ENCODE measurements at places on chromosomes 7 and 10.

GRCh38 chr10:85008488-85009184 is 680.2 kb downstream of the CCSER2 start:
- no peak for DNase-seq

- DNase-seq: no peak
Observed at GRCh38 chr10:4885162-4885561, 59.2 kb downstream of the AKR1E2 start.

DNA sequence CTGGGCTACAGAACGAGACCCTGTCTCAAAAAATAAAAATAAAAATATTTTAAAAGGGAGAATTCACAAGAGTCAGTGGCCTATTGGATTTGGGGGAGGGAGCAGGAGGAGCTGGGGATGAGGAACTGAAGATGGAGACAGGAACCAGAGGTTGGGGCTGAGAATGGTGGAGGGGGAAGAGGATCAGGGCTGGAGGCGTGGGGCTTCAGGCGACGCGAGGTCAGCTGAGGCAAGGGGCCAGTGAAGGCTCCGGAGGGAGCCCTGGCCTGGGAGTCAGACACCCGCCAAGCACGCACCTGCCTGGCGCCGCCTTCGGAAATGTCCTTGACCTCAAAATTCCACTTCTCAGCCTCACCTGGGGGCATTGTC is 671 bp upstream of the CLEC2L start:
- no peak for DNase-seq

DNA sequence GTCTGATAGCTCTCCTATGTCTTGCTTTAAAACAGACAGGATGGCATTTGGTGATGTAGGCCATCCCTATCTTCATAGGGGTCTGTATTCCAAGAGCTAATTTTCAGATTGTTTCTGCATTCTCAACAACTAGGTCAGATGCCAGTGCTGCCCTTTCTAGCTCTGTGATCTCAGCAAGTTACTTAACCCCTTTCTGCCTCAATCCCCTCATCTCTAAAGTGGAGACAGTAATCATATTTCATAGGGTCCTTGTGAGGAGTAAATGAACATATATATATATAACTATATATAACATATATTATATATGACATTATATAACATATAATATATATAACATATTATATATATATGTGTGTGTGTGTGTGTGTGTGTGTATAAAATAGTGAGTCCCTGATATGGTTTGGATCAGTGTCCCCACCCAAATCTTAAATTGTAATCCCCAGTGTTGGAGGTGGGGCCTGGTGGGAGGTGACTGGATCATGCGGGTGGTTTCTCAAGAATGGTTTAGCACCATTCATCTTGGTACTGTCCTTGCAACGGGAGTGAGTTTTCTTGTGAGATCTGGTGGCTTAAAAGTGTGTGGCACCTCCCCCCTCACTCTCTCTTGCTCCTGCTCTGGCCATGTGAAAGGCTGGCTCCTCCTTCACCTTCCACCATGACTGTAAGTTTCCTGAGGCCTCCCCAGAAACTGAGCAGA is 45.2 kb downstream of the HIPK2 start:
- no peak for DNase-seq

DNA sequence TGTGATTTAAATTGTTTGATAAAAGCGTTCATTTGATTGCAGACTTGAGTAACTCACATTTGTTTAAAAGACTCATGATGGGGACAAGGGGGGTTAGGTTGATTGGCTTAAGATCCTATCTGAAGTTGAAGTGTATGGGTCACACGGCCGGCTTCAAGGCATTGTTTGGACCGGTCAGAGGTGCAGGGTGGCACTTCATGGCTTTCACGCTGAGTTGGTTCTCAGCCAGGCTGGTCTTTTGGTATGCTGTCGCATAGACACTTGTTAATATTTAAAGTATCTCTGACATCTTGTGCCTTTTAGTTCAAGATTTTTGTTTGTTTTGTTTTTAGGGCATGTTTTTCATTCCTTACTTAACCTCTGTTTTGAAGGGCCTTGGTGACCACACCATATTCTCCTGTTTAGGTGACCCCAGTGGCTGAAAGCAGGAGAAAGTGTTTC is 58.1 kb downstream of the CCNY start:
- DNase-seq: no peak

DNA sequence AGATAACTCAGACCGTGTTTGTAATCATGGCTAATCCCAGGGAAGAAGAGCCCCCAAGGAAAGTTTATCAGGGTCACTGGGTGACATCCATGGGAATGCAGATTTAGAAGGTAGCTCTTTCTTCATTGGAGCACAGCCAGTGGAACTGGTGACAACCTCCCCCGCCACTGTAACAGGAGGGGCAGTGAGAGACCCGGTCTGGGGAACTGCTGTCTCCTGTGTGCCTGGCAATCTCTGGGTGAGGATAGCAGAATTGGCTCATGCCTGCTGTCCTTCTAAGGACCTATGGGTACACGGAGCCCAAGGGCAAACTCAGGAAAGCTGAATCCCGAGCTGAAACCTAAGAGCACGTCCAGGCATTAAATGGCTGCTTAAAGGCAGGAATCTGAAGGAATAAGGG is 341.6 kb downstream of the ABCA13 start:
- DNase-seq: no peak

DNA sequence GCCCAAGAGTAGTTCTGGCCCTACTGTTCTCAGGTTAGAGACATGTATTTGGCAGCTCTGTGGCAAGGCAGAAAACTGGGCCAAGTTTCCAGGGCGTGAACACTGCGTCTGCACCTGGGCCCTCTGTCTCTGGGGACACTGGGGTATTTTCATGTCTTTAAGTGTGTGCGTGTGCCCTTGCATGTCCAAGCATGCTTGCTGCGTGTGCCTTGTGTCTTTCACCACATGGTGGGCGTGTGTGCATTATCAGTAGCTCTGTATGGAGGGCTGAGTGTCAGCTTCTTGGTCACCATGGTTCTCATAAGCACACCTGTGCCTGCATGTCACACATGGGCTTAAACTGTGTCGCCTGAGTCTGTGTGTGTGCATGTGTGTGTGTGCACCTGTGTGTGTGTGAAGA is 69.3 kb downstream of the HIPK2 start:
- no peak for DNase-seq

GRCh38 chr7:64655811-64656210 is 10.1 kb upstream of the ZNF107 start:
- no peak for DNase-seq

GRCh38 chr7:4109481-4110110 is 572.5 kb upstream of the FOXK1 start:
- DNase-seq: no peak

DNA sequence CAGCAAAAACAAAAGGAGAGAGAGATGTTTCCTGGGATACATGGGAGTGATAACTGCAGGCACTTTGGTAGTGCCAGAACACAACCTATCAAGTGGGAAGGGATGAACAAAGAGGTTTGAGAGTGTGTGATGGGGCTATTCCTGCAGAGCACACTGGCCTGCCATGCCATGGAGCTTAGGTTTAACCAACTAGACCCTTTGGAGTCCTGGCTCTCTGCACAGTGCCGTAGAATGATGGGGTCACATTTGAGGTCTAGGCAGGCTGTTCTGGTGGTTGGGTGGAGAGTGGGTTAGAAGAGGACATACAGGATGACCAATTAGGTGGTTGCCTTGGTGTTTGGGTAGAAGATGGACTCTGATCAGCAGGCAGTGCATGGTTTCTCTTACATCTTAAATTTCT is 101.9 kb upstream of the HABP2 start:
- DNase-seq: no peak

DNA sequence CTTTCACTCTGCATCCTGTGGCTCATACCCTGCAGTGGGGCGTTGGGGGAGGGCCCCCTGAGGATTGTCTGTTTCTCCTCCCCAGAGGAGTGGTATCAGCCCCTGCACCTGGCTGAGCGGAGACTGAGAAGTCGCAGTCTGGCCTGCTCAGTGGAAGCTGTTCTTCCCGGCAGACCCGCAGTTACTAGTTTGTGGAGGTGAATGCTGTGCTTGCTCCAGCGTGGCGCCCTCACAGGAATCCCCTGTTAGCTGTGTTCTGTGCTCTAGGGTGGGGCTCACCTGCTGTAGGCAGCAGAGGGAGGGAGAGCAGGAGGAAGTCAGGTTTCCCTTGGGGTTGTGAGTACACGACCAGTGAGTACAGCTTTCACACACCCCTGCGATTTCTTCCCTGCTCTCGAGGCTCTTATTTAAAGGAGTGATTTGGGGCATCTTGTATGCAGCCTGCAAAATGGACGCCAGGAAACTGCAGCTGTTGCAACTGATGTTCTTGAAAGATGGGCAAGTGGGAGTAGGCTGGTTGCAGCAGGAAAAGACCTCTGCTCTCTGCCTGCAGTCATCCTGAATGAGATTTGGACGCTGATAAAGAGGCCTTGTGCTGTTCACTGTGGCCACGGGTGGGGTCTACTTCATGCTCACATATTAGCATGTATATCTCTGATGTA is 66.4 kb downstream of the HK1 start:
- DNase-seq: no peak

Data from LHCN-M2 (cell line).